ENCODE measurements at places on chromosomes 4 and X.

- DNase-seq = no peak
Measured at GRCh38 chr4:26447378-26447777, 42.9 kb downstream of the CCKAR start.

- no peak for DNase-seq
Measured at GRCh38 chr4:158850800-158851644, 82.2 kb downstream of the FNIP2 start.

DNA sequence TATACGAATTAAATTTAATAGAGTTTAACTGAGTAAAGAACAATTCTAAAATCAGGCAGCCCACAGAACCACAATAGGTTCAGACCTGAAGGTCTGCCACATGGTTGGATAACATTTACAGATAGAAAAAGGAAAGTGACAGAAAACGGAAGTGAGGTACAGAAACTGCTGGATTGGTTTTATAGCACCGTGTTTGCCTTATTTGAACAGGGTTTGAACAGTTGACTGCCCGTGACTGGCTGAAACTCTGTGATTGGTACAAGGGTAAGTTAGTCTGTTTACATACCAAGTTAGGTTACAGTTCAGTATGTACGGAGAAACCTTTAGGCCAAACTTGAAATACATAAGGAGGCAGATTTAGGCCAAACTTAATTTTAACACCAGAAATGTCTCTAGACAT, 64.1 kb upstream of the ATXN3L start:
- DNase-seq = no peak

DNA sequence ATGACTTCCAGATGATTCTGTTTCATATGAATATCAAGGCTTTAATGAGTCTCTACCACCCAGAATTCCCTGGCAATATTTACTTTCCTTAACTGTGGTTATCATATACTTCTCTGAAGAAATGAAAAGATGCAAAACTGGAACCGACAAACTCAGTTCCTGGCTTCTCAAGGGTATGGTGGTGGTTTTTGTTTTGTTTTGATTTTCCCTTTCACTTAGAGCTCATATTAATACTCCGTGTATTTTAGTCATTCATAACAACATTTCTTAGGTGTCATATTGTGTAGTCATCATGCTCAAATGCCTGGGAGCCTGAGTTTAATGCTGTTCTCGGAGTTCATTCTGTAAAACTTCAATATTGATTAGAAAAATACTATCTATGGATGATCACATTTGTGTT, 665 bp downstream of the TRPC5OS start:
- no peak for DNase-seq

- DNase-seq = no peak
Measured at GRCh38 chr4:96343836-96344235, 503.9 kb downstream of the PDHA2 start.
